NCI-H526 treated with DMSO at 0.1 percent for 48 hours (cell line): ENCODE measurements at places on chromosomes 12 and 14.
A peak's percentile ranks its signal among the peaks of the same experiment; 100 is the strongest.

- DNase-seq = no peak
These were observed 110.4 kb upstream of the PTPRB start for GRCh38 chr12:70747445-70748260.

- DNase-seq = no peak
These were observed 9.1 kb downstream of the SCAF11 start for GRCh38 chr12:45981075-45981837.

DNA sequence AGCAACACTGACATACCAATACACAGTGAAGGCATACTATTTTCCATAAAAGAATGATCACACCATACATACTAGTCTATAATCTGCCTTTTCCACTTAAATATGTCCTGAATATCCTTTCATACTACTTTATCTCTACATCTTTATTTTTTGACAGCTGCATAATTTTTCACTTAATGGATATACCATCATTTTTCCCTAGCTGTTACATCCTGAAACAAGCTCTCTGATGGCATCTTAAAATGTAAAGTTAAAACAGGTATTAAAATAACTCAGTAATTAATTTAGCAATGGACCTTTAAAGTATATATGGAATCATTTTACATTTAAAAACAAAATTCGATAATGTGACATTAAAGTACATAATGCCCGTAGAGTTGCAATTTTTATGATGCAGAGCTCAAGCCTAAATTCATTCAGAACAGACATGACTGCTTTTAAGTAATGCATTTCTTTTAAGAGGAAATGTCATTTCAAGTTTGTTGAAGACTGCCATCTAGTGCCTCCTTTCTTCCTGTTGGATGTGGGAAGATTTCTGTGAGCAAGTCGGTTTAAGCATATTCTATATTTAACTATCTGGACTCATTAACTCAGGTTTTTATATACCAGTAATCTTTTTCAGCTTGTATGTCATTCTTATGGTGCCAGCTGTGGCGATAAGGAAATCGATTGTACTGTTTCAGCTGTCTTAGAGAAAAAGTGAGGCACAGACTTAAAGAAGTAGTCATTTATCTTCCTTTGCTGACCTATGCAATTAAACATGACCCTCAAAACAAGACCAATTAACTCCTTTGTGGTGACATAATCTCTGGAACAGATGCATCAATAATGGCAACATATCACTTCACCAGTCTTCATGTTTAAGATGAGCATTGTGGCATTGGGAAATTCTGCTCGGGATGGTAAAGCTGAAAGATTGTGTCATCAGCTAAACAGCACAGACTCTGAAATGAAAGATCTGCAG is 20.3 kb downstream of the PRICKLE1 start:
- DNase-seq = peak; percentile 21

GRCh38 chr12:2287589-2287988 is 234.8 kb downstream of the CACNA1C start:
- DNase-seq = peak; percentile 33

GRCh38 chr14:35855876-35856481 is 29.8 kb downstream of the BRMS1L start:
- no peak for DNase-seq
